Osteoblast (primary cell): ENCODE measurements at places on chromosomes 1 and 21.

DNA sequence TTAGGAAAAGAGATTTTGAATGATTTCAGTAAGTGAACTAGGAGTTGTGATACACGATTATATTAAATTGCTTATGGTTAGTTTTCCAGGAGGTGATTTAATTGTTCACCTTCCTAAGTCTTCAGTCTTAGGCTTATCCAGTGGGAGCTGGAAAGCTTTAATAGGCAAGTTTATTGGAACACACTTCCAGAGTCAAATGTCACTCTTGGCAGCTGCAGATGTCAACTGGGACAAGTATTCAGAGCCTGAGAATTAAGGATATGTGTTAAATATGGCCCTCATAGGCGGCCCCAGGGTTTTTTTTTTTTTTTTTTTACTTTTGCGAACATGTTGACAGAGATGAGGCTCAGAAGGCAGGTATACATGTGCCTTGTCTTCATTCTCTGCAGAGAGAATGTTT lies 29.2 kb downstream of the UCK2 start:
- DNase-seq: no peak

DNA sequence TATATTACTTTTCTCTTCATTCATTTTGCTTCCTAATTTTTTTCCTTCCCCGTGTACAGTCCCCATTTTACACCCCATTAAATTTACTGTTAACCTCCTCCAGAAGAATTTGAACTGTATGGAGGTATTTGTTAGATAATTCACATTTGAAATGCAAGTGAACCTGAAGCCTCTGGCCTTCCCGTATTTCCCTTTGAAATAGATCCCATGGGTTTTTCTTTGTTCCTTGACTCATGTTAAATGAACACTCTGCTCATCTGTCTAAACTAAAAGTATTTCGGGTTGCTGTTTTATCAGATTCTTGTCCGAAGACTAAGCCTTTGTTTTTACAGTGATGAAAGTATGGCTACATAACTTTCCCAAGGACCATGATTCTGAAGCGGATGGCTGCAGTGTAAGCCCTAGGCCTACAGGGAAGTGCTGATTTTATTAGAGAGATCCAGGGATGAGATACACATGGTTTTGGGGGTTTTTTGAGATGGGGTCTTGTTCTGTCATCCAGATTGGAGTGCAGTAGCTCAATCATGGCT lies 187.9 kb downstream of the PATJ start:
- DNase-seq: peak; percentile 30

DNA sequence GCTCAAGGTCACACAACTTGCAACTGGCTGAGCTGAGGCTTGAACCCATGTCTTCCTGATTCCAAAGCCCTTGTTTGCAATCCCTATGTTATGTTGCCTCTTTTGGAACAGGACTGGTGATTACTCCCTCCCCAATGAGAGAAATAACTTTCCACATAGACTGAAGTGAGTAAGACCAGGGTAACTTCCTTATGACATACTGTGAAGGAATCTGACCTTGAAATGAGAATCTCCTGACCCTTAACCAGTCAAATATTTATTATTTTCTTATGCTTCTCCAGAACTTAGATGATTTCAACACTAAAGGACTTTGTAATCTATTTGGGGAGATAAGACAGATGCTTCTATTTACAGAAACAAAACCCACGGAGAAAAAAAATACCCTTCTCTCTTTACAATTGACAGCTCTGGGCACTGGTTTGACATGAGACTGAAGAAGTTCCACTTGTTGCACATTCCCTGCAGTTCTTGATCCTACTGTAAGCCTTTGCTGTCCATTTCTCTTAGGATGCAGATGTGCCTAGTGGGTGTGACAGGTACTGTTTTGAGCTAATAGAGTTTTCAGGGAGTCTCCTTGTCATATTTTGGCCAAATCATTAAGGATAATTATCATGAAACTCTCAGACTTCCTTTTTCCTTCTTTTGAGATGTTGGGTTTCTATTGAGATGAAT lies 3.9 kb upstream of the RPTN start:
- DNase-seq: peak; percentile 86

- no peak for DNase-seq
Measured at GRCh38 chr1:39927538-39927937, 25.8 kb upstream of the MYCL start.

DNA sequence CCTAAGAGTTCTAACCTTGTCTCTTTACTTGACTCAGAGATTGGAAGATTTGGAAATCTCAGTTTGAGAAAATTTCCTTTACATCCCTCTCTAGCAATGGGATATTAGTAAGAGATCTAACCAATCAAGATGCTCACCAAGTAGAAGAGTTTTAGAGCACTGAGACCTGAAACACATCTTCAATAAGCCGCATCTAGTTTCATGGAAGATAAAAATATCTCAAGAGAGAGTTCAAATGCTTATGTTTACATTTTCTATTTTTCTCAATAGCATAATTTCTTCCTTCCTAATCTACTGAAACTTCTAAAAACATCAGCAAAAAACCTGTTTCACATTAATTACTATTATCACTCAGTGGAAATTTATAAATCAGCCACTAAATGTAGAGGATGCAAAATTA lies 165.1 kb downstream of the APP start:
- no peak for DNase-seq

DNA sequence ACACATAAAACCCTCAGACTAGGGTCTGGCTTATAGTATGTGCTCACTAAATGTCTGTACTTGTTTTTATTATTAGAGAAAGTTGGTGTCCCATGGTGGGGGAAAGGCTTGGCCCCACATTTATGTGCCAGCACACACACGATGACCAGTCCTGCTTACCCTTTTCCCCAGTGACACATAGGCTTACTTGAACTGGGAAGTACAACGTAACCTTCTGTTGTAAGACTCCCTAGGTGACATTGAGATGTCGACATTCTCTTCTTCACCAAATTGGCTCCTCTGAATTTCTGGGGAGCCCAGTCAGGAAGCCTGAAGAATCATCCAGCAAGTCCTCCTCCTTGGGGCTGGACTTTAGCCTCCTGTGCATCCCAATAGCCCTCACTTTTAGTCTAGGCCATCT lies 1.7 kb upstream of the MECR start:
- DNase-seq: peak; percentile 32
